ENCODE measurements at places on chromosomes 16 and 17. TPM values are rescaled to one million over a fixed set of nuclear protein-coding genes. Genes with fewer than 3 reads are reported as not detected.

CD79B gene
- 0.34 TPM for total RNA-seq

DNA sequence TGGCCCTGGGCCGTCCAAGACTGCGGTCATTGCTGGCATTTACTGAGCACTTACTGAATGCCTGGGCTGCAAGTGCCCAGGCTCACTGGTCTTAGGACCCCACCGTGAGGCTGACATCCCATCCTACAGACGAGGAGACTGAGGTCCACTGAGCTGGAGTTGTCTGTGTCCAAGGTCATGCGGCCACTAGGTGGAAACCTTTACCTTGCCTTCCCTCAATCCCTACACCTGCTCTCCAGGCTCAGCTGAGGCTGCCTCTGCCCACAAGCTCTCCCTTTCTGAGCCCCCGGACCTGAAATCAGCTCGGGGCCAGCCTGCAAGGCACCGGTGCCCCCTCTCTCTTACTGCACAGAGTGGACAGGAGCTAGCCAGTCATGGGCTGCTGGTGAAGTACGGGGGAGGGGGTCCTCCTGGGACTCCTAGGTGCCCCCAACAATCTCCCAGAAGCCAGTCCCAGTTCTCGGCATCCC is 1.5 kb downstream of the CASKIN1 start:
- peak; percentile 20 for DNase-seq

DNA sequence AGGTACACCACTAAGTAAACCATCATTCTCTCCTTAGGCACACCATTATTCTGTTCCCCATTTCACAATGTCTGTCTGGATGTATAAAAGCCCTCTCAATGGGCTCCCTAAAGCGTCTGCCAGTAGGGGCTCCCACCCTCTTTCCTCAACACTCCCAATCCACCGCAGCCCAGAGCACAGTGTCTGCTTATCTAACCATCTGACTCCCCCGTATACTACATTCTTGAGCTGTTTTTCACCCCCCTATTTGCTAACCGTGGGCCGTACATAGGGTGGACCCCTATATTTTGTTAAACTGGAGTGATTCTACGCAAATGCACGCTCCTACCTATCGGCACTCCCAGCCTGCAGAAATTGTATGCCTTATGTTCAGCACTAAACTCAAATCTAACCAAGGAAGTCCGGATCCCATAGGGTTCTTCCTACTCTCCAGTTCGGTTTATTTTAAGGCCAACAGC is 685 bp upstream of the PSMD3 start:
- DNase-seq: peak; percentile 24

DNA sequence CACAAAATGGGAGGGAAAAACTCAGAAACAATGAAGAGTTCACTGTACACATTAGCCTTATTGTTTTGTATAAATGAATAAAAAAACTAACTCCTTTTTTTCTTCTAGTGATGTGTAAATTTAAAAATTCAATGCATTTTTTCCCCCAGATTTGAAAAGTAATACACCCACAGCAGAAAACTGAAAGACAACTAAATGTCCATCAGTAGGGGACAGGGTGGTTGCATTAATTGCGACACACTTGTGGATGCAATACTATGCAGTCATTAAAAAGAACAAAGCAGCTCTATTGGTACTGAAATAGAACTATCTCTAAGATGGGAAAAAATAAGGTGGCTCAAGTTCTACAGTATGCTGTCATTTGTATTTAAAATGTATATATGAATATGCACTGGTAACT is 13.7 kb upstream of the WIPI1 start:
- no peak for DNase-seq

- no peak for DNase-seq
These were observed 13.4 kb downstream of the TBX2 start for GRCh38 chr17:61412860-61413660.

- DNase-seq: no peak
These were observed 312.7 kb upstream of the CCL2 start for GRCh38 chr17:33942414-33942813.

DNA sequence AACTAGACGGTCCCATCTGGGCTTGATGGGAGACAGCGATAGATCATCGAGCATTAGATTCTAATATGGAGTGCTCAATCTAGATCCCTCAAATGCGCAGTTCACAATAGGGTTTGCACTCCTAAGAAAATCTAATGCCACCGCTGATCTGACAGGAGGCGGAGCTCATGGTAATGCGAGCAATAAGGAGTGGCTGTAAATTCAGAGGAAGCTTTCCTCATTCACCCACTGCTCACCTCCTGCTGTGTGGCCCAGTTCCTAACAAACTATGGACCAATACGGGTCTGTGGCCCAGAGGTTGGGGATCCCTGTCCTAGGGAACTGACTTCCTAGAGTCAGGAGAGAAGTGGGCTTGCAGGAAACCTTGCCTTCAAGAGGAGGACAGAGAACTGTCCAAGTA is 25.2 kb upstream of the AMZ2 start:
- DNase-seq: no peak

DNA sequence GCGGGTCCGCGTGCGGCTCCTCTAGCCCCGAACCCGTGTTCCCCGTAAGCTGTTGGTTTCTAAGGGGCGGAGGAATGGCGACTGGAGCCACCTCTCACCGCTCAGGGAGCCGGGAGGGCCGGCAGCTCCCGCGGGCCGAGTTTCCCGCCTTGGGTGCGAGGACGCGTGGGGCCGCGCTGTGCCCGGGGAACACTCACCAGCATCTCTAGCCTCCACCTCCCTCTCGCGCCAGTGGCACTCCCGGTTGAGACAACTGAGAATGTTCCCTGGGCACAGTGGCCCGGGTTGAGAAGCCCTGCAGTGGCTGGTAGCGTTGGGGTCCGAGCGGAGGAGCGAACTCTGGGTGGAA is 560 bp downstream of the TELO2 start:
- DNase-seq: no peak

Measured in HFFc6 (cell line).